Activated T-helper 17 cell treated with anti-CD3 and anti-CD28 coated beads, Interleukin-2, amount 50 U/mL, for 72 hours (primary cell): ENCODE measurements at places on chromosomes 6 and 20. TPM values are rescaled to one million over a fixed set of nuclear protein-coding genes. Genes with fewer than 3 reads are reported as not detected.

DNA sequence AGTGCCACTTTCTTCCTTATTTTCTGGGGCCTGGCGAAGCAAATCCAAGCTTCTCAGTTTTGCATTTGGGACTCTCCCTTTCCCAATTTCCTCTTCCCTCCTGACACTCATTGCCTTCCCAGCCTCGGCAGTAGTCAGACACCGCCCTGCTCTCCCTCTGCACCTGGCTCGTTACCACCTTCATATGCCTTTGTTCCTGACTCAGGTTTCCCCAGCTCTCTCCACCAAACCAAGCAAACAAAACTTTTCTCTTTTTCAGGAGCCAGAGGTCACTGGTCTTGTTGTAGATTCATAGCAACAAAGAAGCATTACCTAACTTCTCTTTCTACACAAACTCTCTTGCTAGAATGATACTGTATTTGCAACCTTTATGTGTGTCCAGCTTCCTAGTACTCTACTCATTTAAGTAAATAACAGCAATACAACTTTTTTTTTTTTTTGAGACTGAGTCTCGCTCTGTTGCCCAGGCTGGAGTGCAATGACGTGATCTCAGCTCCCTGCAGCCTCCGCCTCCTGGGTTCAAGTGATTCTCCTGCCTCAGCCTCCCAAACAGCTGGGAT lies 9.0 kb upstream of the ZC3H12D start:
- peaks cover 40% of the 10 kb centered on the region for H3K36me3 ChIP-seq
- peaks cover 45% of the 10 kb centered on the region for H3K4me1 ChIP-seq
- no peaks in the 10 kb centered on the region for H3K27me3 ChIP-seq
- H3K4me3 ChIP-seq: peak overlapping the region; percentile 95

DNA sequence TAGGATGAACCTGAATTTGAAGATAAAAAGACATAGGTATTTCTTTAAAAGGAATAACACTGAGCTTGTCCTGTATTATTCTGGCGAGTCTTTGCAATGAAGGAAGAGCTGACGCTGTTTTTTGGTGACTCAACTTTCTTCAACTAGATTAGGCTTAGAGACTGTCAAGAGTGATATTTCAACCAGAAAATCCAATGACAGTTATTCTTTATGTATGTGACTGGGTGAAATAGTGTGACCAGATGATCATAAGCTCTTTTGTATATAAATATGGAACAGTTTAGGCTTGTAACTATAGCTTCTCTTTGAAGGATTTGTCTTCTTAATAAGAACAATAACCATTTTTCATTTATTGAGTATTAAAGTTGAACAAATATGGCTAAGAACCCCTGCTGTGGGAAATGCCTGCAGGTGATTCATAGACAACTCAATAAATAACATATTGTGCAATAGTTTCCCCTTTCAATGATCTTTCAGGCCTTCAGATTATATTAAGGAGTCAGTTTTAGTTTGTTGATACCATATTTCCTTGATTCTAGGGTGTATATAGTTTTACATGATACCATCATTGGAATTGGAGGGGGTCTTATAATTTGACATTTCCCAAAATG lies 265.6 kb upstream of the JAG1 start:
- H3K27ac ChIP-seq: no peak overlapping the region
- no peaks in the 10 kb centered on the region for H3K4me1 ChIP-seq
- no peaks in the 10 kb centered on the region for H3K36me3 ChIP-seq
- H3K27me3 ChIP-seq: no peaks in the 10 kb centered on the region

- H3K27me3 ChIP-seq: peaks cover 8% of the 10 kb centered on the region
- no peak overlapping the region for H3K4me3 ChIP-seq
- H3K4me1 ChIP-seq: no peaks in the 10 kb centered on the region
- no peak overlapping the region for H3K27ac ChIP-seq
- no peak for ATAC-seq
- H3K36me3 ChIP-seq: no peaks in the 10 kb centered on the region
These were observed 171.9 kb upstream of the PMEPA1 start for GRCh38 chr20:57881466-57882385.

DNA sequence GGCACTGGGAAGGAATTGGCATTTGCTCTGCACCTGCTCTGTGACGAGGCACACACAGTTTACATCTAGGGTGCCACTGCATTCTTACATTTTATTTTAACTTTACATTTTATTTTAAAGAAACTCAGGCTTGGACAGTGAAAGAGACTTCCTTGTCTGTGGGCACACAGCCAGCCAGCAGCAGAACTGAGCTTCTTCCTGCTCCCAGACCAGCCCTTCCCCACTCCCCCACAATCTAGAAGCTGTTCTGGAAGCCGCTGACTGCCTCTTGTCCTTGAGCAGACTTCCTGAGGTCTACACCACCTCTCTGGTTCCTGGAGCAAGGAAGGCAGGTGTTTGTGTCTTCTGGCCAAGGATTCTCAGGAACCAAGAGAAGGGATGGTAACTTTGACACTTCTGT lies 27.9 kb upstream of the CD93 start:
- no peak overlapping the region for H3K4me3 ChIP-seq
- no peaks in the 10 kb centered on the region for H3K4me1 ChIP-seq
- no peaks in the 10 kb centered on the region for H3K27me3 ChIP-seq
- no peak for ATAC-seq
- H3K27ac ChIP-seq: no peak overlapping the region

- no peak overlapping the region for H3K27ac ChIP-seq
- H3K4me3 ChIP-seq: no peak overlapping the region
- H3K36me3 ChIP-seq: no peaks in the 10 kb centered on the region
- H3K4me1 ChIP-seq: no peaks in the 10 kb centered on the region
- peaks cover 9% of the 10 kb centered on the region for H3K27me3 ChIP-seq
These were observed 23.2 kb upstream of the TXNDC5 start for GRCh38 chr6:7933794-7934193.

DNA sequence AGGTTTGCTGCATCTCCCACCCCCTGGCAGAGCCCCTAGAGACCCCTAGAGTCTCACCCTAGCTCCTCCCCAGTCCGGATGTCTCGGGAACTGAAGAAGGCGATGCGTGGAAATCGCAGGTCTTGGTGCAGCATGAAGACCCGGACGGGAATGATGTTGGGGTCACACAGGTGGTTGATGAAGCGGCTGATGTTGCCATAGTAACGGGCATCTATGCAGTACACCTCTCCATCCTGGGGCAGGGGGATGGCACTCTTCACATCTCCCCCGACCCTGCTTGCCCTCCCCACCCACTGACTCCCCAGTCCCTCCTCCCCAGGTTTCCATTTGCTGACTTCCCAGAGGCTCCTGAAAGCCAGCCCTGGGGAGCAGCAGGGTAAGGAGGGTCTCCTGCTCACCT lies 1.8 kb upstream of the SLC44A4 start:
- H3K4me1 ChIP-seq: no peaks in the 10 kb centered on the region
- no peak overlapping the region for H3K4me3 ChIP-seq
- peaks cover 58% of the 10 kb centered on the region for H3K36me3 ChIP-seq
- H3K27ac ChIP-seq: peak overlapping the region; percentile 1

DNA sequence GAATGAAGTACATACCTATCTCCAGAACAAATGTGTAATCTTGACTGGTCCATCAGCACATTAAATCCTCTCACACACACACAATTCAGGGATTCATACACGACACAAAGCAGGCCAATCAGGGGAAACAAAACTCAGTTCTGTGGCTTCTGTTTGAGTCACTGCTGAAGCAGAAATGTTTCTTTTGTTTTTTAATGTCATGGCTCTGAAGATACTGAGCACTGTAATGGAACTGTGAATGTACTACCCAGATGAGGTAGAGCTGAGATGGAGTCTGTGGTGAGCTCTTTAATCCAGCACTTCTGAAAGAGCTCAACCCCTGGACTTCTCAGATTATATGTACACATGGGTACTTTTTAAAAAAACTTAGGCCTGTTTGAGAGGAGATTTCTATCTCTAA lies 116.4 kb downstream of the THEMIS start:
- H3K27me3 ChIP-seq: no peaks in the 10 kb centered on the region
- peak; percentile 99 for ATAC-seq
- peak overlapping the region; percentile 42 for H3K27ac ChIP-seq
- H3K4me1 ChIP-seq: peaks cover 52% of the 10 kb centered on the region
- H3K4me3 ChIP-seq: peak overlapping the region; percentile 11

DNA sequence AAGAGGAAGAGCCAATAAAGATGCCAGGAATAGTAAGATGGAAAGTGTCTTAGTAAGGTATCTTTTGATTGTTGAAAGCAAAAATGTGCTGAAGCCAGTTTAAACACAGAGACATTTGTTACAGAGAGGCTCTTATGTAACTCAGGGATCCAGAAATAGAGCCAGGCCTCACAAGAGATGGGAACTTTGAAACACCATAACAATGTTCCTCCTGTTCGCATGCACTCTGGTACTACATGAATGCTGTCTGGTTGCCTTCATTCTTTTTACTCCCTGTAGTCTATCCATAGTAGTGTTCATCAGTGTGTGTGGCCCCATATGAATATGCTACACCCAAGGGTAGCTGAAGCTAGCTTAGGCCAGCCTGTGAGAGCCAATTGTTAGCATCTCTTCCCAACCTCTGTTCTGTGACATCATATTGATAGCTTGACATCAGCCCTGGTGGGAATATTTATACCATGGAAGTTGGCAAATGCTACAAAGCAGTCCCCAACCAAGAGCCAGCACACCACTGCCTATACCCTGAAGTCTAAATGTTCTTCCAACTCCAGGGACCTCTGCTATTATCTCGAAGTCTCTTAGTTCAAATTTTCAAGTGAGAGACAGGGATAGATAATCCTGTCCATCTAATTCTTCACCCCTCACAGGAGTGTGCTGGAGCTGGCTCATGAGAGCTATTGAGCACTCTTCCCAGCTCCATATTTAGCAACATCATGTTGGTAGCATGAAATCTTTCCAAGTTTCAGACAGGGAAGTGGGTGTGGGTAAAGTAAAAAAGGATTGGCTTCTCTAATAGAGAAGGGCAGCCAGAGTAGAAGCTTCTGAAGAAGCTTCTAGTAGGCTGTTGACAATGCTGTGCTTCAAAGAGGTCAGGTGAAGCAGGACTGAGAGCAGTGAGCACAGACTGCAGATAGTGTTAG lies 7.0 kb downstream of the NDUFAF5 start:
- no peak overlapping the region for H3K27ac ChIP-seq
- H3K4me3 ChIP-seq: no peak overlapping the region
- H3K36me3 ChIP-seq: peaks cover 90% of the 10 kb centered on the region
- peaks cover 6% of the 10 kb centered on the region for H3K4me1 ChIP-seq

DNA sequence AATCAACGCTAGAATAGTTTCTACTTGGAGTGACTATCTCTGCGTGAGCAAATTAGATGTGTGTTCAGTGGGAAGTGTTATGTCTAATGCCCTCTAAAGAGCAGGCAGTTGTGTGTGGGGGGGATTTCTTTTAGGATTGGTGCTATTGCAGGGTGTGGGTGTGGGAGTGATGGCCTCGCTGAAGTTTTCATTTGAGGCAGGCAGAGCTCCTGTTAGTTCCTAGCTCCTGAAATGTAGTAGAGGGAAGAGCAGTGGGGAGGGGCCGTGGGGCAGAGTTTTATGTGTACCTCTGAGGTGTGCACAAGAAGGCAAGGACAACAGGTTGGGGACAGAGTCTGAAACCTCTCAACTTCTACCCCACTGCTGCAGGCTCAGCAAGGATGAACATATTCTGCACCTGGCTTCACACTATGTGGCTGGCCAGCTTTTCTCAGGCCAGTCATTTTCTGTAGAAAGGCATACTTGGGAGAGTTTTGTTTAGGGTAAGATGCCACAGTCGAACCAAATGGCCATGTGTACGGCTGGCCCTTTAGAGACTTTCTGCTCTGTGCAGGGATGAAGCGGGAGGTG lies 229.2 kb upstream of the SUPT3H start:
- H3K4me3 ChIP-seq: no peak overlapping the region
- no peaks in the 10 kb centered on the region for H3K36me3 ChIP-seq
- no peak overlapping the region for H3K27ac ChIP-seq
- ATAC-seq: no peak

GRCh38 chr6:31797588-31797987 lies 2.0 kb upstream of the VARS1 start:
- peak overlapping the region; percentile 71 for H3K27ac ChIP-seq
- peaks cover 76% of the 10 kb centered on the region for H3K36me3 ChIP-seq
- no peaks in the 10 kb centered on the region for H3K27me3 ChIP-seq
- peaks cover 20% of the 10 kb centered on the region for H3K4me1 ChIP-seq
- H3K4me3 ChIP-seq: peak overlapping the region; percentile 72

DNA sequence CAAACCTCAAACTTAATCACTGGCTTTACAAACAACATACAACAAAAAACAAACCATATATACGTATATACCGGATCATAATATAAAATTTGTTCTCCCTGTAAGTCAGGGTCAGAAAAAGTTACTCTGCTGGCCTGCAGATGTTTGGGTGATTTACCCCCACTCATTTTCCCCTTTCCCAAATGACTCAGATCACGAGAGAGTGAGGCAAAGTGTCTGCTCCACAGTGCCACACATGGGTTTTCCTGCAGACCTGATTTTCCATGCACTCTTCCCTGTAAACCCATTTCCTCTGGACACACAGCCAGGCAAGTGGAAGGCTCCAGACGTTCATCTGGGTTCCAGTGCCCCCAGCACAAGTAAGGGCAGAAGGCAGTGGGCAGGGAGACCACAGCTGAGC lies 23.5 kb downstream of the GFOD1 start:
- no peaks in the 10 kb centered on the region for H3K36me3 ChIP-seq
- peaks cover 22% of the 10 kb centered on the region for H3K4me1 ChIP-seq
- no peaks in the 10 kb centered on the region for H3K27me3 ChIP-seq
- H3K27ac ChIP-seq: no peak overlapping the region

DNA sequence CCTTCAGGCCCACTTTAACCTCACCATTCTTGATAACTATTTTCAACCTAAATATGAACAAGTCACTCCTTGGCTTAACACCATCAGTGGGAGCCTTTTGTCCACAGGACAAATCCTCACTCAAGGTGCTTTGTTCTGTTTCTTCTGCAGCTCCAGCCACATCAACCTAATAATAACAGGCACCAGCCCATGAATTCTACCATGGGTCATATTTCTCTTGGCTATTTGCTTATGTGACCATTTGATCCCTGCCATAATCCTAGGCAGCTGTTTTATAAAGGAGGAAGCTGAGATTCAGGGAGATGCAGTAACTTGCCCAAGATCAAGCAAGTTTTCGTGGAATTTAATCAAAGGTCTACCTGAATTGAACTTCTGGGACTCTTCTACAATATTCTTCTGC lies 561.3 kb downstream of the DHX35 start:
- no peak for ATAC-seq
- H3K4me1 ChIP-seq: no peaks in the 10 kb centered on the region
- H3K27me3 ChIP-seq: peaks cover 4% of the 10 kb centered on the region
- H3K36me3 ChIP-seq: no peaks in the 10 kb centered on the region

- no peaks in the 10 kb centered on the region for H3K36me3 ChIP-seq
- peaks cover 6% of the 10 kb centered on the region for H3K4me1 ChIP-seq
- H3K4me3 ChIP-seq: no peak overlapping the region
- ATAC-seq: no peak
- H3K27ac ChIP-seq: no peak overlapping the region
These were observed 3.5 kb downstream of the TREML1 start for GRCh38 chr6:41150671-41151070.

The HLA-G gene
- not detected for total RNA-seq

The PRR18 gene
- total RNA-seq: not detected

The PTCHD4 gene
- not detected for total RNA-seq

The GTF3C6 gene
- total RNA-seq: 123 TPM

The MCHR2 gene
- total RNA-seq: not detected

The PACSIN1 gene
- not detected for total RNA-seq

The MRPL2 gene
- total RNA-seq: 67.3 TPM

The HCRTR2 gene
- not detected for total RNA-seq
